ENCODE measurements at places on chromosomes 7 and 10.

GRCh38 chr7:31014826-31015225 is 37.3 kb upstream of the ADCYAP1R1 start:
- no peaks in the 10 kb centered on the region for H3K36me3 ChIP-seq
- H3K27me3 ChIP-seq: no peaks in the 10 kb centered on the region
- no peaks in the 10 kb centered on the region for H3K4me1 ChIP-seq
- no peak for DNase-seq
- no peak overlapping the region for H3K27ac ChIP-seq

DNA sequence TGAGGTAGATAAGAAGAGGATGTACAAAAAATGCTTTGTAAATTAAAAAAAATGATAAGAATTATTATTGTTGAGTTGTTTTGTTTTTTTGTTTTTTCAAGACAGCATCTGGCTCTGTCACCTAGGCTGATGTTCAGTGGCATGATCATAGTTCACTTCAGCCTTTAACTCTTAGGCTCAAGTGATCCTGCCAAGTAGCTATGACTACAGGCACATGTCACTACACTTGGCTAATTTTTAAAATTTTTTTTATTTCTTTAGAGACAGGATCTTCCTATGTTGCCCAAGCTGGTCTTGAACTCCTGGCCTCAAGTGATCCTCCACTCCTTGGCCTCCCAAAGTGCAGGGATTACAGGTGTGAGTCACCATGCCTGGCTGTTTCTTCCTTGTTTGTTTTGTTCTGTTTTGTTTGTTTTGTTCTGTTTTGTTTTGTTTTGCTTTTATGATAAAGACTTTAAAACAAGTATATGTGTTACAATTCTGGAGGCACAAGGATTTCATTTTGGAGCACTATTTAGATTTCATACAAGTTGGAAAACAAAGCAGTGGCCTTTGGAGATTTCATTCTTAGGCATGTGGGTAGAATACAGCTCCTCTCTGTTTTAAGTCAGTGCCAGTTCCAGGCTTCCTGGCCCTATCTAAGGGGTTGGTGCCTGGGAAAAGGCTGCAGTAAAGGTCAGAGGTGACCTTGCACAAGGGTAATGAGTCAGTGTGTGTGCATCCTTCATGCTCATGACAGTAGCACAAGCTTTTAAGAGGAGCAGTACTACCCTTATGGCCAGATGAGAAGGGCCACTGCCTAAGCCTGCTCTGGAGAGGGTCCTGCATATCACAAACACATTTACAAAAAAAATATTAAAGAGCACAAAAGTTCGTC is 17.9 kb downstream of the FGFBP3 start:
- H3K4me1 ChIP-seq: peaks cover 3% of the 10 kb centered on the region
- no peak overlapping the region for H3K4me3 ChIP-seq
- H3K27me3 ChIP-seq: no peaks in the 10 kb centered on the region
- no peak overlapping the region for H3K27ac ChIP-seq

- H3K4me3 ChIP-seq: no peak overlapping the region
- no peaks in the 10 kb centered on the region for H3K27me3 ChIP-seq
- peak; percentile 47 for DNase-seq
- H3K27ac ChIP-seq: no peak overlapping the region
Measured at GRCh38 chr10:98748298-98748697, 301.6 kb upstream of the HPS1 start.

- DNase-seq: no peak
- no peaks in the 10 kb centered on the region for H3K27me3 ChIP-seq
- no peak overlapping the region for H3K4me3 ChIP-seq
- H3K36me3 ChIP-seq: no peaks in the 10 kb centered on the region
- no peak overlapping the region for H3K27ac ChIP-seq
- H3K4me1 ChIP-seq: no peaks in the 10 kb centered on the region
Measured at GRCh38 chr10:62759599-62760175, 44.8 kb upstream of the ADO start.

GRCh38 chr7:12524794-12525386 is 45.6 kb upstream of the SCIN start:
- H3K27me3 ChIP-seq: no peaks in the 10 kb centered on the region
- DNase-seq: no peak
- no peak overlapping the region for H3K27ac ChIP-seq
- no peak overlapping the region for H3K4me3 ChIP-seq
- no peaks in the 10 kb centered on the region for H3K4me1 ChIP-seq
- no peaks in the 10 kb centered on the region for H3K36me3 ChIP-seq

DNA sequence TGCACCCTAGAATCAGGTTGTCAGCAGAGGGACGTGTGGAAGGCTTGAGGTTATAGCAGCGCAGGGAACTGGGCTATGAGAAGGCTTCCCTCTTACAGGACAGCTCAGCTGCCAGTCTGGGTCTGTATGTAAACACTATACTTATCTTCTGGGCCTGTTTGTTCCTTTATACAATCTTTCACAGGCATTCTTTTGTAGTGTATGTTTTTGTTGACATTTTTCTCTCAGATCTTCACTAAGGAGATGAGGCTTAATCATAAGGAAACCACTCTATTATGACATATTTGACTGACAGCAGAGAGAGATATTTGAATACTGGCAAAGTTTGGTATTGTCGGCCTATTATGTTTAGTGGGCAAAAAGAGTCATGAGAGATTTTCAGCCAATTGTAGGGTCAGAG is 929 bp downstream of the GBF1 start:
- H3K4me3 ChIP-seq: peak overlapping the region; percentile 86
- peaks cover 12% of the 10 kb centered on the region for H3K27me3 ChIP-seq
- no peaks in the 10 kb centered on the region for H3K36me3 ChIP-seq

- H3K4me3 ChIP-seq: no peak overlapping the region
- no peak overlapping the region for H3K27ac ChIP-seq
- no peaks in the 10 kb centered on the region for H3K36me3 ChIP-seq
- DNase-seq: no peak
- no peaks in the 10 kb centered on the region for H3K4me1 ChIP-seq
Measured at GRCh38 chr7:50329775-50330174, 25.3 kb downstream of the IKZF1 start.

DNA sequence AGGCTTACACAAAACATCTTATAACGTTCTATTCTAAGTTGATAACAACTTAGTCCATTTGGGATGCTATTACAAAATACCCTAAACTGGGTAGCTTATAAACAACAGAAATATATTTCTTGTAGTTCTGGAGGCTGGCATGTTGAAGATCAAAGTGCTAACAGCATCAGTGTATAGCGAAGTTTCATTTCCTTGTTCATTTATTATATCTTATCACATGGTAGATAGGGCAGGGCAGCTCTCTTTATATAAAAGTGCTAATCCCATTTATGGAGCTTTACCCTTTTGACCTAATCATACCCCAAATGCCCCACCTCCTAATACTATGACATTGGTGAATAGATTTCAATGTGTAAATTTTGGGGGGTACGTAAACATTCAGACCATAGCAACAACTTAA is 6.3 kb downstream of the CASP7 start:
- H3K4me1 ChIP-seq: no peaks in the 10 kb centered on the region
- no peaks in the 10 kb centered on the region for H3K36me3 ChIP-seq
- 0 out of 2 replicates have a peak, but pooled peaks cover under 1% of the 10 kb centered on the region for H3K27me3 ChIP-seq
- H3K27ac ChIP-seq: no peak overlapping the region

GRCh38 chr7:44853391-44853790 is 5.5 kb upstream of the H2AZ2 start:
- no peaks in the 10 kb centered on the region for H3K36me3 ChIP-seq
- no peaks in the 10 kb centered on the region for H3K4me1 ChIP-seq
- no peak for DNase-seq
- no peak overlapping the region for H3K27ac ChIP-seq
- H3K27me3 ChIP-seq: no peaks in the 10 kb centered on the region

DNA sequence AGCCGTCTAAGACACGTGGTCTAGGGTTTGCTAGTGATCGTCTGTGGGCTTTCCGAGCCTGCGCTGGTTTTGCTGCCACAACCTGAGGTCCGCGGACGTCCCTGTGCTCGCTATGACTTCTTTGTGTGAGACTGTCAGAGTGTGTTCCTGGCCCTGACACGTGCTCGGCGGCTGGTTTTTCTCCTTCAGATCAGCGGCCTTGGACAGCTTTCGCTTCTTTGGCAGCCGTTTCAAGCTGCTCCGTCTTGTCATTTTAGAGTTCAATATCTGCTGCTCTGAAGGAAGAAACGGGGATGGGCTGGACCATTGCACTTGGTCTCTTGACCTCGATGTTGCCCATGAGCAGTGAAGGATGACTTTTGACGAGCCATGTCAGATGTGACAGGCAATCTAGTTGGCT is 147.3 kb downstream of the MGMT start:
- no peak for DNase-seq
- H3K27me3 ChIP-seq: no peaks in the 10 kb centered on the region
- H3K4me1 ChIP-seq: no peaks in the 10 kb centered on the region
- no peaks in the 10 kb centered on the region for H3K36me3 ChIP-seq
- H3K4me3 ChIP-seq: no peak overlapping the region

DNA sequence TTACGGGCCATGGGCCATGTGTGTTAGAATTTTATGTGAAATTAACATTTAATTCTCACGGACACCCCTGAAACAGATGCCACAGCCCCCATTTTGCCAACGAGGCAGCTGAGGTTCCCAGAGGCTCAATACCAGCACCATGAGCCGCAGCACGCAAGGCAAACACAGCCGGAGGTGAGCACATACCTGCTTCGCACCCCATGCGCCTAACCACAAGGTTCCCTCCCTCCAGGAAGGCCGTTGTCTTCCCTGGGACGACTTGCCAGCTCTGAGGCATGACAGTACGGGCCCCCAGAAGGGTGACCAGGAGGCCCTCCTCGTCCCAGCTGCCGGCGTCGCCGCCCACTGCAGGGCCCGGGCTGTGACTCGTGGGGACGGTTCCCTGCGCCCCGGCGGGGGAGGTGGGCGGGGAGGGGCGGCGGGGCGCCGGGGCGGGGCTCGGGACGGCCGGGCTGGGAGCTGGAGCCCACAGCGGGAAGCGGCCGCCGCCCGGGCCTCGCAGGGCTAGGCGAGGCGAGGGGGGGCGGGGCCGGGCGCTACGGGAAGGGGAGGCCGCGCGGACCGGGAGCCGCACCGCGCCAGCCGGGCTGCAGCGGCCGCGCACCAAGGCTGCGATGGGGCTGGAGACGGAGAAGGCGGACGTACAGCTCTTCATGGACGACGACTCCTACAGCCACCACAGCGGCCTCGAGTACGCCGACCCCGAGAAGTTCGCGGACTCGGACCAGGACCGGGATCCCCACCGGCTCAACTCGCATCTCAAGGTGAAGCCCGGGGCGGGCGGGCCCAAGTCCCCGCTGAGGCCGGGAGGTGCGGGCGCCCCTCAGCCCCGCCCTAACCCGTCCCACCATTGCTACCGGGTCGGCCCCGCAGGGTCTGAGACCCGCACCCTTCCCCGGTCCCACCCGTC is at the start of gene CAV2:
Gene CAV2, plus strand, starts transcription at position 571 of the 910 bp plus-strand sequence. Its CDS starts 44 bp downstream, at position 615.
- DNase-seq: peak; percentile 69
- no peak within 1 kb of the TSS for H3K27ac ChIP-seq
- no peaks in the 10 kb centered on the region for H3K36me3 ChIP-seq
- H3K4me1 ChIP-seq: peaks cover 2% of the 10 kb centered on the region
- peak within 1 kb of the TSS; percentile 68 for H3K4me3 ChIP-seq
- H3K27me3 ChIP-seq: peaks cover 22% of the 10 kb centered on the region

DNA sequence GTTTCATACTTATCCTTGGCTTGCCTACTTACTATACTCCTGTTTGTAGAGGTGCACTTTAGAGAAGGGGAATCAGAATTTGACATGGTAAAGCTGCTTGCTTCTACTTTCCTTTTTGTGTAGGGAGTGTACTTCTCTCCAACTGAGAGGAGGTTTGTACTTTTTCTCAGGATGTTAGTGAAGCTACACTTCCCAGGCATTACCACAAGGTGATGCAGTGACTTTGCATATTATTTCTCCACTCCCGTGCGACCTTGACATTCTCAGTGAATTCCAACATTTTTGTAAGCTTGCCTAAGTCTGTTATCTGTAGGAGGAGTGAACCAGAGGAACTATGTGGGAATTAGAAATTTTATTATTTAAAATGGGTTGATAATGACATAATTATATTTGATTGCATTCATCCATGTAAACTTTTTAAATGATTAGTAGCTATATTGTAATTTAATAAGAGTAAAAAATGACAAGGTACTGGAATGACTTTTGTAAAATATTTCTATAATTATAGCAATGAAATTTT is 5.2 kb downstream of the TAX1BP1 start:
- no peak overlapping the region for H3K27ac ChIP-seq
- H3K27me3 ChIP-seq: no peaks in the 10 kb centered on the region
- no peak overlapping the region for H3K4me3 ChIP-seq
- no peaks in the 10 kb centered on the region for H3K36me3 ChIP-seq
- peaks cover 3% of the 10 kb centered on the region for H3K4me1 ChIP-seq

DNA sequence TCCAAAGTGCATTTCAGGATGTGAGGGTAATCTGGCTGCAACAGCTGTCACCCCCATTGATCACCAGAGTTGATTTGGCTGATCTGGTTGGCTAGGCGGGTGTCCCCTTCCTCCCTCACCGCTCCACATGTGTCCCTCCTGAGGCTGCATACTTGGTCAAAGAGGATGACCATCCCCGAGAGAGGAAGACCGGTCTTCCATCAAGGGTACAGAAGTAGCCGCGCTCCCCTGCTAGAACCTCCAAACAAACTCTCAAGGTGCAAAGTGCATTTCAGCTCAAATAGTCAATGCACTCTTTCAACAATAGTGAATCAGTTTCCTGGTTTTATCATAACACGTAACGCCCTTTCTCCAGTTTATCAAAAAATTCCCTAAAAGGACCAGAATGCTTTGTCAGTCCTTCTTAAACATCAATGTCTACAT is 44.6 kb downstream of the CARD11 start:
- no peak overlapping the region for H3K27ac ChIP-seq
- no peaks in the 10 kb centered on the region for H3K27me3 ChIP-seq

DNA sequence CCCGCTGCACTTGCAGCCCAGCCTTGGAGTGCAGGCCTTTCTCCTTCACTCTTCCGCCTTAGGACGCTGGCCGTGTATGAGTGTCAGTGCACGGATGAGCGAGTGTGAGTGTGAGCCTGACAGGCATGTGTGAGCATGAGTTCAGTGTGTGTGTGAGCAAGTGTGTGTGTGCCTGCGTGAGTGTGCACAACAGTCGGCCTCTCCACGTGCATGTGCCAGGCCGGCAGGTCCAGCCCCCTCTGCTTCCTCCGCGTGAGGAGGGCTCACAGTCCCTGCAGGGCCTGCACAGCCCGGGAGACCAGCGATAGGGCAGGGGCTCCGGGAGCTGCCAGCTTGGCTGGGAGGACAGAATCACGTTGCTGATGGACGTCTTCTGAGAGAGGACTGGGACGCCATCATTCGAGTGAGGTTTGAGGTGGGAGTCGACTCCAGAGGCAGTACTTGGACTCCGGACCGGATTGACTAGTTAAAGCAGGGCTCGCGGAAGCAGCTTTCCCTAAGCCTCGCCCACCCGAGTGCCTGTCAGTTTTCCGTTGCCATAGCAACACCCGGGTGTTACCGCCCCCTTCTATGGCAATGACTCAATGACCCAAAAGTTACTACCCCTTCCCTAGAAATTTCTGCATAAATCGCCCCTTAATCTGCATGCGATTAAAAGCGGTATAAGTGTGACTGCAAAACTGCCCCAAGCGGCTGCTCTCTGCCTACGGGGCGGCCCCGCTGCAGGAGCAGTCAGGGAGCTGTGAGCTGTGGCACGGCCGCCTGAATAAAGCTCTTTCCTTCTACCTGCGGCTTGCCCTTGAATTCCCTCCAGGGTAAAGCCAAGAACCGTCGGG is 19.6 kb upstream of the CFAP46 start:
- peaks cover 4% of the 10 kb centered on the region for H3K4me1 ChIP-seq
- no peak overlapping the region for H3K27ac ChIP-seq
- DNase-seq: peak; percentile 91
- peak overlapping the region; percentile 36 for H3K4me3 ChIP-seq
- H3K27me3 ChIP-seq: no peaks in the 10 kb centered on the region
- no peaks in the 10 kb centered on the region for H3K36me3 ChIP-seq

GRCh38 chr10:49279015-49279880 is 19.7 kb upstream of the C10orf71 start:
- DNase-seq: no peak
- H3K36me3 ChIP-seq: no peaks in the 10 kb centered on the region
- no peak overlapping the region for H3K4me3 ChIP-seq
- no peak overlapping the region for H3K27ac ChIP-seq

Data from H1 (cell line).